Activated T-helper 2 cell treated with anti-CD3 and anti-CD28 coated beads, Interferon-gamma antibody, Interleukin-2, Interleukin-4, amounts not matched to agents 10 μg/mL and 5 μg/mL and 100 μg/mL, durations not matched to agents 14 hours and 24 hours and 36 hours (primary cell): ENCODE measurements at places on chromosomes 1 and 21. TPM values are rescaled to one million over a fixed set of nuclear protein-coding genes. Genes with fewer than 3 reads are reported as not detected.

- no peaks in the 10 kb centered on the region for H3K4me1 ChIP-seq
- no peaks in the 10 kb centered on the region for H3K36me3 ChIP-seq
- no peak for DNase-seq
Observed at GRCh38 chr1:95041491-95042165, 31.1 kb downstream of the ALG14 start.

- H3K27ac ChIP-seq = no peak overlapping the region
- peaks cover 6% of the 10 kb centered on the region for H3K36me3 ChIP-seq
- H3K4me1 ChIP-seq = peaks cover 8% of the 10 kb centered on the region
- H3K4me3 ChIP-seq = no peak overlapping the region
- no peak for DNase-seq
- H3K27me3 ChIP-seq = no peaks in the 10 kb centered on the region
Observed at GRCh38 chr21:26126168-26126553, 44.4 kb downstream of the APP start.

- H3K27ac ChIP-seq = no peak overlapping the region
- no peak overlapping the region for H3K4me3 ChIP-seq
- H3K36me3 ChIP-seq = no peaks in the 10 kb centered on the region
- H3K4me1 ChIP-seq = no peaks in the 10 kb centered on the region
Observed at GRCh38 chr1:197424380-197424779, 156.3 kb downstream of the CRB1 start.

Gene HNRNPCL4
- total RNA-seq = not detected in 2 replicates

Gene MACO1
- total RNA-seq = 15.8 and 15.9 TPM in 2 replicates

GRCh38 chr1:155472491-155473083 is 90.0 kb downstream of the ASH1L start:
- peaks cover 25% of the 10 kb centered on the region for H3K4me1 ChIP-seq
- peaks cover 60% of the 10 kb centered on the region for H3K36me3 ChIP-seq
- DNase-seq = no peak
- no peaks in the 10 kb centered on the region for H3K27me3 ChIP-seq

DNA sequence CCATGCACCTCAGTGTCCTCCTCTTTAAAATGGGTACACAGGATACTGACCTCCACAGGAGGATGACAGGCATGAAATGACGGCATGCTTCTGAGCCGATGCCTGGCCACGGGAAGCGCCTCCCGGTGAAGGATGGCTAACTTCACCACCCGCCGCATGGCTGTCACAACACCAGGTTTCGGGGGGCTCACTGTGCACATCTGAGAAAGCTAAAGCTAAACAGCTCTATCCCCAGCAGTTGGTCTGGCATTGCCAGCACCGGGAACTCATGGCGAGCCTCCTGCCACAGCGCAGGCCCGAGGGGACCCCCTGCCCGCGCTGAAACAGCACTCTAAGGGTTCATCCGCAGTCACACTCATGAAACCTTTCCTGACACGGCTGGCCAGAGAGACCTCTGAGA is 16.0 kb downstream of the NPHP4 start:
- no peaks in the 10 kb centered on the region for H3K27me3 ChIP-seq
- no peak overlapping the region for H3K27ac ChIP-seq
- DNase-seq = no peak
- peaks cover 21% of the 10 kb centered on the region for H3K36me3 ChIP-seq
- peaks cover 12% of the 10 kb centered on the region for H3K4me1 ChIP-seq
- H3K4me3 ChIP-seq = no peak overlapping the region

Gene HPDL
- 26.8 and 29.0 TPM in 2 replicates for total RNA-seq

Gene OLFML3
- 0.11 and 0.18 TPM in 2 replicates for total RNA-seq

Gene GJB4
- total RNA-seq = not detected in 2 replicates

Gene DAB1
- total RNA-seq = not detected in 2 replicates

GRCh38 chr1:59673573-59674450 is 140.9 kb upstream of the HOOK1 start:
- no peaks in the 10 kb centered on the region for H3K27me3 ChIP-seq
- H3K4me3 ChIP-seq = no peak overlapping the region
- no peaks in the 10 kb centered on the region for H3K36me3 ChIP-seq
- H3K4me1 ChIP-seq = peaks cover 2% of the 10 kb centered on the region
- no peak overlapping the region for H3K27ac ChIP-seq

DNA sequence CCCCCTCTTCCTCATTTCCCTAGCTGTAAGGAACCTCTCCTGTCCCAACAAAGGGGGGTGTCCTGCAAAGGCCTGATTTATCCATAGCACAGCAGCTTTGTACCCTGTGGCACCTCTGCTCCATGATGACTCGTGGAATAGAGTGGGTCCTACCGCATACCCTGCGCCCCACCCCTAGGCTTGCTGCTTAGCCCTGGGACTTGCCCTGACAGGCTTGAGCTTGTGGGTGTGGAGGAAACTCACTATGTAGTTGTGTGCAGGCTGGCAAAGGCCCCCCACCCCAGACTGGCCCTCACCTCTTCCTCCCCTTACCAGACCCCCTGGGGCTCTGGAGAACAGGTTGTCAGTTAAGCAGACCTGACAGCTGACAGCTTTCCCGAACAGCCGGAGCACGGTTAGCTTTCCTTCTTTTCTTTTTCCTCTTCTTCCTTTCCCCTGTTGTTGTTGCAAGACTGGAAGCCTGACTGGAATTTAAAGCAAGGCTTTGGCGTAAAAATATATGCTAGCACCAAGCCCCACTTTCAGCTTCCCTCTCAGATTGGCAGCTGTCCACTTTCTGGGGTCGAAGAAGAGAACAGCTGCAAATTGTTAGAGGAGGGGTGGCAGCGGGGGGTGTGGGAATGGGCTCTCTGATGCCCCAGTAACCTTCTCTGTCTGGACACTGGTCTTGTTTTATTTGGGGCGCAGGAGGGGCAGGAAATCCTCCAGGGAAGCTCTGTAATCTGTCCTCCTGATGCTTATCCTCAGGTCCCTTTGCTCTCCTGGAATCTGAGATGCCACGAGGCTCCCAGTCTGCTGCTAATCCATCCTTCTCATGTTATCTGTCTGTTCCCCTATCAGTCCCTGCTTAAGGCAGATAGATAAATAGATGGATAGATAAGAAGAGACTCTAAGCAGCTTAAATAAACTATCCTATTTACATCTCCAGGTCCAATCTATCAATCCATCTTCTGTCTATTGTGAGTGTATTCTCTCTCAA is 134.6 kb downstream of the BRINP2 start:
- no peaks in the 10 kb centered on the region for H3K27me3 ChIP-seq
- no peak overlapping the region for H3K4me3 ChIP-seq
- no peak for DNase-seq
- no peaks in the 10 kb centered on the region for H3K4me1 ChIP-seq
- H3K27ac ChIP-seq = no peak overlapping the region

DNA sequence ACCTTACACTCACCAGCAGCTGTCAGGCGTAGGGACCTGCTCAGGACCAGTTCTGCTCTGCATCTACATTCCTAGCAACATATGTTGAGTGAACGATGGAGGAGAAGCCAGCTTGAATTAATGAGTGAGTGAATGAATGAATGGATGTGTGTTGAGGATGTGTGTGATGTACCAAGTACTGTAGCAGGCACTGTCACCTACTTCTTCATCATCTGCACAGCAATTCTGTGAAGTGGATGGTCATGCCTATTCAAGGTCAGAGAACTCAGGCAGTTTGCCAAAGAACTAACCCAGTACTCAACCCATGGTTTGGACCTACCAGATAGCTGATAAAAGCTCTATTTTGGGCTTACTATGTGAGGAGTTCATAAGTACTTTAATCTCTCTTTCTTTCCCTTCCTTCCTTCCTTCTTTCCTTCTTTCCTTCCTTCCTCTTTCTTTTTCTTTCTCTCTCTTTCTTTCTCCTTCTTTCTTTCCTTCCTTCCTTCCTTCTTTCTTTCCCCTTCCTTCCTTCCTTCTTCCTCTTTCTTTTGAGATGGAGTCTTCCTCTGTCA is 56.9 kb downstream of the ATP1A1 start:
- no peak for DNase-seq
- H3K36me3 ChIP-seq = no peaks in the 10 kb centered on the region
- H3K4me1 ChIP-seq = peaks cover 4% of the 10 kb centered on the region
- H3K27ac ChIP-seq = no peak overlapping the region
- H3K27me3 ChIP-seq = peaks cover 5% of the 10 kb centered on the region
- H3K4me3 ChIP-seq = no peak overlapping the region

Gene RSBN1
- total RNA-seq = 21.5 and 23.4 TPM in 2 replicates

DNA sequence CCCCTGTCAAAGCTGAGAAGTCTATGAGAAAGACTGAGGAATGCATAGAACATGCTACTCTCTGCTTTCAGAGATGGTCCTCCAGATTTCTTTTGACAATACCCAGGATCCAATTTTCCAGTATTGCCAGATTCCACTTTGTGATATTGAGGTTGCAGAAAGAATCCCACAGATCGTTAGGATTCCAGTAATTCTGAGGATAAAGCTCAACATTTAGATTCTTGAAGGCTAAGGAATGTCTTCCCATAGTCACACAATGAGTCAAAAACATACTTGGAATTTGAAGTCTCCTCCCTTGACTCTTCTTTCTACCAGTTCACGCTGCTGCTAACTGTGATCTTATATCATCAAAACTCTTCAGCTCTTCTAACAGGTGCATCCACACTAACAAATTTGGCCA is 57.1 kb downstream of the TNFSF18 start:
- no peaks in the 10 kb centered on the region for H3K36me3 ChIP-seq
- H3K27me3 ChIP-seq = no peaks in the 10 kb centered on the region
- H3K4me3 ChIP-seq = no peak overlapping the region
- H3K27ac ChIP-seq = no peak overlapping the region
- DNase-seq = no peak
- H3K4me1 ChIP-seq = no peaks in the 10 kb centered on the region

Gene COA7
- 31.5 and 34.2 TPM in 2 replicates for total RNA-seq

Gene AIRE
- total RNA-seq = not detected in 2 replicates

Gene GUCA2B
- total RNA-seq = not detected in 2 replicates

GRCh38 chr21:37219761-37220432 is 47.2 kb downstream of the VPS26C start:
- peaks cover 41% of the 10 kb centered on the region for H3K4me1 ChIP-seq
- H3K36me3 ChIP-seq = peaks cover 39% of the 10 kb centered on the region
- peak overlapping the region; percentile 95 for H3K27ac ChIP-seq

DNA sequence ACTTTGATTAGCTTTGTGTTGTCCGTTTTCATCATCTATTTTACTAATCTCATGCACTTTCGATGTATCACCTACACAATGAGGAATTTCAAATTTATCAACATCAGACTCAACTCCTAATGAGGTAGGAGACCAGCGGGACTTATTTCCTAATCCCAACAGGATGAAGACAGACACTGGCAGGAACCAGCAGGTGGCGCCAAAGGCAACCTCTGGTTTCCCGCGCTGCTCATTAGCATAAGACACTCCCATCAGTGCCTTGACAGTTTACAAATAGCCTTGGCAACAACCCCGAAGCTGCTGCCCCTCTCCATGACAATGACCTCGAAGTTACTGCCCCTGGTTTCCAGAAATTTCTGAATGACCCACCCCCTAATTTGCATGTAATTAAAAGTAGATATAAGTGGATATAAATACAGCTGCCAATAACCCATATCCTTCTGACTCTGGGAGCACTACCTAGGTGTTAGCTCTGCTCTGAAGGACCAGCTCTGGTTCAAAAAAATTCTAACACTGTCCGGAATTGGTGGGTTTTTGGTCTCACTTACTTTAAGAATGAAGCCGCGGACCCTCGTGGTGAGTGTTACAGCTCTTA is 974.8 kb downstream of the ADGRL2 start:
- no peaks in the 10 kb centered on the region for H3K4me1 ChIP-seq
- no peak overlapping the region for H3K27ac ChIP-seq
- H3K4me3 ChIP-seq = no peak overlapping the region
- DNase-seq = no peak
- H3K36me3 ChIP-seq = no peaks in the 10 kb centered on the region

DNA sequence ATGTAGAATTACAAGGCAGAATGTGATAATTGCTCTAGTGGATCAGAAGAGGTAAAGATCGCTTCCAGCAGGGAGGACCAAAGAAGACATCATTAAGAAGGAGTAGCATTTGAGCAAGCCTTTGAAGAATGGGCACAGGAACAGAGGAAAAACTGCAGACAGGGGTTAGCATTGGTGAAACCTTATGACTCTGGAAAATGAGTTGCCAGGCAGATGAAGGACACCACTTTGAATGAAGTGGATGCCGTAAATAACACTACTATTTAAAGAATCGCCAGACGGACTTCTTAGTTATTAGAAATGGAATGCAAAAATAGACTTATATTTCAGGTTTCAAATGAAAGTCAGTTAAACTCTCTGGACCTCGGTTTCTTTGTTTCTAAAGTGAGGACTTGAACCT is 727.7 kb downstream of the USP25 start:
- H3K27ac ChIP-seq = no peak overlapping the region
- no peaks in the 10 kb centered on the region for H3K27me3 ChIP-seq
- H3K36me3 ChIP-seq = no peaks in the 10 kb centered on the region
- DNase-seq = no peak
- H3K4me1 ChIP-seq = no peaks in the 10 kb centered on the region

DNA sequence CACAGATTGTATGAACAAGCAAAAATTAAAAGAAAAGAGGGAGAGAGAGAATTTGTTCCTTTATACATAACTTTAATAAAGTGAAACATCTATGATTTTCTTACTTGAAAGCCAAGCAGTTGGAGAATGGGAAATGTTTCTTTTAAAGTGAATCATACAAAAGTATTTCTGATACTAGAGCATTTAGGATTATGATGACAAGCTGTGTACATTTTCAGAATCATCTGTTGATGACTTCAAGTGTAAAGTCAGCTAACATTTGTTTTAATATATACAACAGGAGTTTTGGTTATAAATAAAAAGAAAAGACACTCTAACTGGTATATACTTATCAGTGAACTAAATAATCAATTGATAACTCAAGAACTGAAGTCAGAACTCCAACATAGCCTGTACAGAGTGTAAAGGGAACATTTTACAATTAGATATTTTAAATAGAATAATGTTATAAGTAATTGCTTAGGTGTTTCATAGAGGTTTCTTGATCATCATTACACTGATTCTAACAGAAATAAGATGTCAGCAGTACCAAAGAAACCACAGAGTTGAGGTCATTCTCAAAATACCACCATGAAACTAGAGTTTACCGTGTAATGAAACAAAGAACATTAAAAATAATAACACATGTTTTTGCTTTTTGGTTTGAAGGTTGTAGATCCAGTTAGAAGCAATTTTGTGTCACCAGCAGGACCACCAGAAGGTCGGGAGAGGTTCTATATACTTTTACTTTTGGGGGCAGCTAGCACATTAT is 103.4 kb downstream of the COL24A1 start:
- H3K4me1 ChIP-seq = no peaks in the 10 kb centered on the region
- H3K27me3 ChIP-seq = no peaks in the 10 kb centered on the region
- no peak overlapping the region for H3K27ac ChIP-seq
- no peak overlapping the region for H3K4me3 ChIP-seq
- no peak for DNase-seq

GRCh38 chr1:3355894-3356826 is 98.3 kb upstream of the ARHGEF16 start:
- no peaks in the 10 kb centered on the region for H3K27me3 ChIP-seq
- no peak overlapping the region for H3K27ac ChIP-seq
- H3K4me1 ChIP-seq = no peaks in the 10 kb centered on the region
- H3K36me3 ChIP-seq = no peaks in the 10 kb centered on the region
